ENCODE measurements at places on chromosomes 2 and 18.
A peak's percentile ranks its signal among the peaks of the same experiment; 100 is the strongest.

DNA sequence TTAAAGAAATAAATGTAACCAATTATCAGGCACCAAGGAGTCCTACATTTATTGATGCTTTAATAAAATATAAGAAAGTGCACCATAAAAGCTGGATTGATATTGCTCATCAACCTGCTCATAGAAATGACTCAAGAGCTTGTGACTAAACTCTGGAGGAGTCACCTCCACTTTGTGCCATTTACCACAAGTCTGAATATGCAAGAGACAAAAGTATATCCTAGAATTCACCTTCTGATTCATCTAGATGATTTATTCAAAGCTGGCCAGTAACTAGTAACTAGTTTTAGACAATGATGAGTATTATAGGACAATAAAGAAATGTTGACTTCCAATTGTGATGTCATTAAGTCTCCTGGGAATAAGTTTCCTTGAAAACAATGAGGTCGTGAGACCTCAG lies 146.0 kb upstream of the SOX11 start:
- no peak for DNase-seq

GRCh38 chr2:101710036-101710435 lies 12.5 kb downstream of the MAP4K4 start:
- no peak for DNase-seq

DNA sequence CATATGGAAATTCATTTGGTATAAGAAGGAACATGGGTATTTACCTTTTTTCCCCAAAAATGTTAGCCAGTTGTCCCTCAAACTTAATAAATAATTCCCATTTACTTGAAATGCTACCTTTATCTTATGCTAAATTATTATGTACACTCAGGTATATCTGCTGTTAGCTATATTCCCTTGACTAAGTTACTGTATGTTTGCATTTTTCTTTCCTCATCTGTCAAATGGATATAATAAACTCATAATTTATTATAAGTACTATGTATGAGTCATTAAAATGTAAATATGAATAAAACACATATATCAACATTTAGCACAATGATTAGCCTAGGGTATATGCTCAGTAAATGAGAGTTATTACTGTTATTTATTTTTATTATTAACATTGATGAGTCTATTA lies 117.4 kb downstream of the PMS1 start:
- DNase-seq, result no peak

- DNase-seq, result no peak
These were observed 25.9 kb downstream of the RAMP1 start for GRCh38 chr2:237885111-237885930.

GRCh38 chr2:13481201-13481600 lies 764.5 kb downstream of the TRIB2 start:
- no peak for DNase-seq

GRCh38 chr2:238847841-238848690 lies at the start of gene TWIST2:
TWIST2 (plus strand) TSS chr2:238848085; CDS start chr2:238848216, 131 bp downstream.
- peak; percentile 80 for DNase-seq

DNA sequence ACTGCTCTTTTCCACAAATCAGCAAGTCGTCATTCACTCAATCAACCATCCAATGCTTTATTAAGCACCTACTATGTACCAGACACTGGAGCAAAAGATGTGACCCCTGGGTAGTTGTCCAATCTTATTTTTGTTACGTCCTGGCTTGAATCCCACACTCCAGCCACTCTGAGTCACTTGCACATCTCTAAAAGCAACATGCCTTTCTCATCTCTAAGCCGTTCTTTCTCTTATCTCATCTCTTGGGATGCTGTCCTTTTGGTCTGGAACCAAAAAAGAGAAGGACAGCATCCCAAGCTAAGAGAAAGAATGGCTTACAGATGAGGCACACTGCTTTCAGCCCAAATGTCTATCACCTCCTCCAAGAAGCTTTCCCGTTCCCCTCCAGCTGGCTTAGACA lies 58.8 kb downstream of the RNF152 start:
- no peak for DNase-seq

DNA sequence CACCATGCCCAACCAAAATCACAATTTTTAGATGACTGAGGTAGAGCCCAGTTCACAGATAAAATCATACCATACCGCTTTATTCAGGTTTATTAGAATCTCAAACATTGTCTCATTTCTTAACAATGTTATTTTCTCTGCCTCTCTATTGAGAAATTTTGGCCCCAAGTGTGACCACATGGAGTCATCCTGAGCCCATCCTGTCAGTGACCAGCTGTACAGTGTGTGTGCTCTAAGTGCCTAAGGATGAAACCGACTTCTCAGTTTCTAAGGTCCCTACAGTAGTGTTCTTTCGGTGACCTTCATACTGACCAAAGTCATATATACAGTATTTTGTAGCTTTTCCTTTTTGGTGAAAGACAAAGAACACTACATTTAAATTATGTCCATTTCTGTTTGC lies 123.7 kb upstream of the MSTN start:
- no peak for DNase-seq

DNA sequence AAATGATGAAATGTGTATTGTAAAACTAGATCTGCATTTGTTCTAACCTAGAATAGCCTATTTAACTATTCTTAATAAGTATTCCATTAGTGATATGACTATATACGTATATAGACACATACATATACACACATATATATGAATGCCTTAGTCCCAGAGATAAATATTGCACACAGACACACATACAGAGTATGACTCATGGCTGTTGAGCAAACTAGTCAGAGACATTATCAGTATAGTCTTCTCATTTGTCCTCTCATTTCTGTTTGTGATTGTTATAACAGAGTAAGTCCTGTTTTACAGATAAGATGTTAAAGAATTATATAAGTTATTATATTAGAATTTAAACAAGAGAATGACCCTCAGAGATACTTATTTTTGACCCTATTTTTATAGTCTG lies 202.5 kb downstream of the CCDC102B start:
- DNase-seq, result no peak

GRCh38 chr2:102520009-102520408 lies 47.0 kb downstream of the SLC9A4 start:
- DNase-seq, result peak; percentile 61

- peak; percentile 6 for DNase-seq
These were observed 76.9 kb downstream of the LDAH start for GRCh38 chr2:20745924-20746555.

- DNase-seq, result no peak
These were observed 138.7 kb downstream of the CDH20 start for GRCh38 chr18:61471942-61472341.

GRCh38 chr18:74498712-74499627 lies 2.8 kb downstream of the CNDP2 start:
- DNase-seq, result no peak

- no peak for DNase-seq
These were observed 245.7 kb downstream of the MTX2 start for GRCh38 chr2:176514805-176515500.

GRCh38 chr2:219887870-219888269 lies 260.4 kb downstream of the SLC4A3 start:
- DNase-seq, result no peak

DNA sequence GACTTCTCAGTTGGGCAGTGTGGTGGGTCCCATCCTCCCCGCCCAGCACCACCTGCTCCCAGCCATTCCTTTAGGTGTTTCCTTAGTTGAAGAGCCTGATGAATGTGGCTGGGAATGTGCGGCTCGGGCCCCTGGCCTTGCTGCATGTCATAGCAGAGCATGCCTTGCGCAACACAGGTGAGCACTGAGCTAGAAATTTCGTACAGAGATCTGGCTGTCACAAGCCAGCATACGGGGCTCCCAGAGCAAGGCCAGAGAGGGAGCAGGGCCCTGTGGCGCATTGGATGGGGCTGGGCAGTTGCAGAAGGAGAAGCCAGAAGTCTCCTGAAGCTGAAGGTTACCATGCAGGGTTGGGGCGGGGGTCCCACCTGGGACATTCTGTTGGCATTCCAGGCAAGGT lies 129.7 kb downstream of the WDSUB1 start:
- no peak for DNase-seq

- DNase-seq, result no peak
These were observed 129.3 kb upstream of the STON1 start for GRCh38 chr2:48400553-48401164.

DNA sequence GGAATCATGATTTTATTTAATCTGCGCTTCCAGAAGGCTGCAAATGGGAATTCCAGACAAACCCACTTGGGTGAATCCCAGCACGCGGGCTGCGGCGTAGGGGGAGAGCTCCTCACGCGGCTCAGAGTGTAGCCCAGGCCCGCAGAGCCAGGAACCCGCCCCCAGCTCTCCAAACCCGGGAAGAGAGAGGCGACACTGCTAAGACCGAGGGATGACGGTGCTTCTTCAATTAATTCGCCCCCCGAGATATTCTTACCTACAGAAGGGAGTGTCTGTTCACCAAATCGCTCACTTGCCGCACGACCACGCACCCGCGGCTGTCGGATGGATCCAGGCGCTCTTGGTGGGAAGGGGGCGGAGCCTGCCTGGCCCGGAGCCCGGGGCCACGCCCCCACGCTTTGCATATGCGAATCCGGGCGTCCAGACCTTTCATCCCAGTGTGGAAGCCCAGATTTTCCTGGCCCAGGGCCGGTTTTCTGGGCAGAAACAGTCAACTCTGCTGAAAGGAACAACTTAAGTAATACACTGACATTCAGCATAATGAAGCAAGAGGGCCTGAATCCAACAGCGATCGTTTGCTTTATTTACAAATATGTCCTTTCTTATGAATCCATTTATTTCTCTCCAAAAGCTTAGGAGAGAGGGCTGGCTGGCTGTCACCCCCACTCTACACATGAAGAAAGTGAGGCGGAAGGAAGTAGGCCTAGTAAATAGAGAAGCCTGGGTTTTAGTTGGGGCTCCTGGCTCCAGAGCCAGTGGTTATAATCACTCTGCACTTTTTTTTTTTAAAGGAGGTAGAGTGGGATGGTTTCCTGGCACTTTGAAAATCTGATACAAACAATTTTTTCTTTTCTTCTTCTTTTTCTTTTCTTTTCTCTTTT lies at the start of gene SLC19A3:
SLC19A3 (minus strand) TSS at position 342 of the 881 bp plus-strand sequence. CDS start 15,710 bp downstream, outside the sequence.
- peak; percentile 82 for DNase-seq

- DNase-seq, result no peak
These were observed 73.6 kb downstream of the CYBRD1 start for GRCh38 chr2:171595896-171596295.

GRCh38 chr2:207155516-207156444 lies 10.0 kb downstream of the KLF7 start:
- no peak for DNase-seq

GRCh38 chr2:241443486-241444223 lies 64.7 kb downstream of the STK25 start:
- no peak for DNase-seq

- DNase-seq, result no peak
These were observed 275.4 kb upstream of the TCF4 start for GRCh38 chr18:55863391-55863706.

DNA sequence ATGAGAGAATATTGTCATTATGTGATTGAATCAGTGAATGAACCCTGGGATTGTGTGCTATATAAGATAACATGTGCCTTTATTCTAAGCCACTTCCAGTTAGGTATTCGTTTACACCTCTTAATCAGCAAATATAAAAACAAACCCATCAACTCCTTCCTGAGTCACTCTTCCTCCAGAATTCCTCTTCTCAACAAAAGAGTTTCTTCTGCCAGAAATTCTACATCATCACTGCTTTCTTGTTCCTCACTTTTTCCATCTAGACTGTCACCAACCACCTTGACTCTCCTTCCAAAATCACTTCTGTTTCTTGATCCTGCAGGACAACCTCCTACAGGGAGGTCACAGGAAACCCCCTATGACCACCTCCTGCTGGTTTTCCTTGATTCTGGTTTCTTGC lies 261.4 kb downstream of the CYP26B1 start:
- DNase-seq, result no peak

DNA sequence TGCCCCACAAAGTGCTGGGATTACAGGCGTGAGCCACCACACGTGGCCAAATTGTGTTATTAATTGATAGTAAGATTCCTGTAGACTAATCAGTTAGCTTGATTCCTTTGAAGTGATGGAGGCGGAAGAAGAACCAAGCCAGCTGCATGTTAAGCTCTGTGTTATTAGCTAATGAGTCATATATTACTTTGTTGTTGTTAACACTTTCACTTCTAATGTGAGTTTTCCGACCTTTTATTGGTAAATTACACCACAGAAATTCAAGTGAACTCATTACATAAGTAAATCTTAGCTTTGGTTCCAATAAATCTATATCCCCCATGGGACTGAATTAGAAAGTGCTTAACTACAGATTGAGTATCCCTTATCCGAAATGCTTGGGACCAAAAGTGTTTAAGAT lies 20.3 kb downstream of the CHMP1B start:
- DNase-seq, result no peak

- peak; percentile 77 for DNase-seq
These were observed 858 bp downstream of the KCNS3 start for GRCh38 chr2:17879137-17879912.

DNA sequence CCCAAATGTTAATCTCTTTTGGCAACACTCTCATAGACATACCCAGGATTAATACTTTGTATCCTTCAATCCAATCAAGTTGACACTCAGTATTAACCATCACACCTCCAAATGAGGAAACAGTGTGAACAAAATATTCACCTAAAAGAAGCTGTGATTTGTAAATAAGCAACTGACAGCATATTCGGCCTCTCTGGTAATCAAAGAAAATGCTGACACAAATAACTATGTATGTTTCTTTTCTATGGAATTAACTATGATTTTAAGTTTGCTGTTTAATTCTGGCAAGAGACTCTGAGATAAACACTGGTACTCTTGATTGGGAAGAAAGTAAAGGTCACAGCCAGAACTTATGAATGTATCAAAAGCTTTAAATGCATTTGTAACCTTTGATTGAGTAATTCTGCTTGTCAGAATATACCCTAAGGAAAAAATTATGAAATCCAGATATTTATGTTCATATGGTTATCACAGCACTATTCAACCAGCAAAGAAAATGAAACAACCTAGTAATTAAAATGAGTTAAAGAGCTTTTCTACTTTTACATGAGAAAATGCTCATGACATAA lies 3.6 kb upstream of the GYPC start:
- DNase-seq, result no peak

DNA sequence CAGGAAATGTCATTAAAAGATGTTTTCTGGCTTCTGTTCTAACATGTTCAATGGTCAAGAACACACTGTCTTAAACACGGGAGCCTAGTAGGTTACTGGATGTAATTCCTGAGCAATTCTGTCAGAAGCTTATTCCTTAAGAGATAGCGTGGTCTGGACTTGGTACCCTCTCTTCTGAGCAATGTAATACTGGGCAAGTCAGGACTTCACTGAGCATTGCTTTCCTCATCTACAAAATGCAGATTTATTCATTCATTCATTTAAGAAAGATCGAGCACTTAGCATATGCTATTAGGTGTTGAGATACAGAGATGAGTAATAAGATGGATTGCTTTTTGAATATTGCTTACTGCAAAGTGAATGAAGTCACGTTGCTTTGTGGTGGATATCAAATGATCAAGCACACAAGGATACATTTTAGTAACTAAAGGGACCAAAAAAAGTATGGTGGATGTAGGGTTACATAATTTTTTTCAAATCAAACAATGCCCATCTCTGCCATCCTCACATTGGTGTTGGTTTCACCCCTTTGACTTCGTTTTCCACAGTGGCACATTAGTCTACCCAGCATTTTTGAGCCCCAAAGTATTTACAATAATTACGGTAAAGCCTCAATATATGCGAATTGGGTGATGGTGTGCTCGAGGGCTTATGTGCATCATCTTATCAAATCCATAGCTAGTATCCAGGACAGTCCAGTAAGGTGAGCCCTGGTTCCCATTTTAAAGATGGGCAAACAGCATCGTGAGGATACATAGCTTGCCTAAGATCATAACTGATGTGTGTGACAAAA lies 65.3 kb downstream of the ZC3H6 start:
- no peak for DNase-seq
